ENCODE measurements at places on chromosomes 2 and 18.
A peak's percentile ranks its signal among the peaks of the same experiment; 100 is the strongest.

GRCh38 chr2:190637281-190637734 lies 11.6 kb upstream of the NAB1 start:
- no peak for DNase-seq

GRCh38 chr2:190932514-190932913 lies 51.9 kb downstream of the GLS start:
- DNase-seq, result no peak

- no peak for DNase-seq
Observed at GRCh38 chr2:6793371-6793770, 72.3 kb downstream of the CMPK2 start.

DNA sequence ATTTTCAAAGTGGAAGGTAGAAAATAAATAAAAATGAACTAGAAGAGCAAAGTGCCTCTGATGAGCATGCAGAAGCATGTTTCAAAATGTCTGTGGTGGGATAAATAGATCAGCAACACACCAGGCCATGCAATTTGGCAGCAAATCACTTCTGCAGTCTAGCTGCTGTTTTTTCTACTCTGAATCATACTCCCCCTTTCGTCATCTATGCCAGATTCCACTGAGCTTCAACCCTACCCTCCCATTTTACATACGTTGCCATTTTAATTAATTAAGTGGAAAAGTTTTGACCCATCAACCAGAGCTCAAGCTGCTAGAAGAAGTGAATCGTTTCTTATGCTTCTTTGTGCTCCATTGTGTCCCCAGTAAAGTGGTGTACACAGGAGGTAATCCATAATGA lies 79.3 kb downstream of the NRXN1 start:
- peak; percentile 21 for DNase-seq

GRCh38 chr2:234304950-234305349 lies 191.9 kb downstream of the ARL4C start:
- peak; percentile 55 for DNase-seq

DNA sequence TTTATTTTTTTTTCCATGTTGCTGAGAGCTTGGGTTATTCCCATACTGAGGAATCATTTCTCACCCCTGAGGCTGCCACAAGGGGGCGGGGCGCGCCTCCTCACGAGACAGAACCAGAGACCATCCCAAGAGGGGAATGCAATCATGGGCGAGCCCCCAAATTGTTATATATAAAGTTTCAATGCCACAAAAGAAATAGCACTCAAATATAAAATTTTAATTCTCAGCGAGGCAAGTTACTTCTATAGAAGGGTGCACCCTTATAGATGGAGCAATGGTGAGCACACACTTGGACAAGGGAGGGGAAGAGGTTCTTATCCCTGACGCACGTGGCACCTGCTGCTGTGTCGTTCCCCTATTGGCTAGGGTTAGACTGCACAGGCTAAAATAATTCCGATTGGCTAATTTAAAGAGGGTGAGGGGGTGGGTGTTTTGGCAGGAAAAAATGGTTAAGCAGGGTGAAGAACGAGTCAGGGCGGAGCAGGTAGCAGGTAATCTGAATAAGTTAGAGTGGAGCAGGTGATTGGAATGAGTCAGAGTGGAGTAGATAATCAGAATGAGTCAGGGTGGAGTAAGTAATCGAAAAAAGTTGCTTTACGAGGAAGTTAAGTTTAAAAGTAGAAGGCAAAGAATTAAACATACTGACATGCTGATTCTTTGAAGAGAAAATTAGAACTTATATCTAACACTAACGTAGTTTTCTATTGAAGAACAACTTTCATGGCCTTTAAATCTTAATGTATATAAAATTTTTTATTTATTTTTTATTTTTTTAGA lies 177.5 kb downstream of the MTCL1 start:
- no peak for DNase-seq

DNA sequence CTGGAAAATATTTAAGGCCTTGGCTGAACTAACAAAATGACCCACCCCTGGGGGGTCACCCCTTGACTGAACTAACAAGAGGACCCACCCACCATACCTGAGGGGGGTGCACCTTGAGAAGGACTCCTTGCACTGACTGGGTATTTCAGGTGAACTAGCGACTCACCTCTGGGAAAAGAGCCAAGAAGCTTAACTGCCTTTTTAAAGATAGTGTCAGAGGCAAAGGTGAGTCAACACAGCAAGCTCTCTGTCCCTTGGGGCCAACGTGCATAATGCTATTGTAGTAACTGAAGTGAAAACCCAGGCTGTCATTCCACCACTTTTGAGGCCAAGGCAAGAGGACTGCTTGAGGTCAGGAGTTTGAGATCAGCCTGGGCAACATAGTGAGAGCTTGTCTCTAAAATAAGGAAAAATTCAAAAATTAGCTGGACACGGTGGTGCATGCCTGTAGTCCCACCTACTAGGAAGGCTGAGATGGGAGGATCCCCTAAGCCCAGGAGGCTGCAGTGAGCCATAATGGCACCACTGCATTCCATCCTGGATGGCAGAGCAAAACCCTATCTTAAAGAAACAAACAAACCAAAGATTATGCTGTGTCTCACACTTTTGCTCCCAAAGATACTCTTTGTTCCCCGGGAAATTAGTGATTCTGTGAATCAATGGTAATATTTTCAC lies 36.4 kb upstream of the ZCCHC2 start:
- DNase-seq, result peak; percentile 60

DNA sequence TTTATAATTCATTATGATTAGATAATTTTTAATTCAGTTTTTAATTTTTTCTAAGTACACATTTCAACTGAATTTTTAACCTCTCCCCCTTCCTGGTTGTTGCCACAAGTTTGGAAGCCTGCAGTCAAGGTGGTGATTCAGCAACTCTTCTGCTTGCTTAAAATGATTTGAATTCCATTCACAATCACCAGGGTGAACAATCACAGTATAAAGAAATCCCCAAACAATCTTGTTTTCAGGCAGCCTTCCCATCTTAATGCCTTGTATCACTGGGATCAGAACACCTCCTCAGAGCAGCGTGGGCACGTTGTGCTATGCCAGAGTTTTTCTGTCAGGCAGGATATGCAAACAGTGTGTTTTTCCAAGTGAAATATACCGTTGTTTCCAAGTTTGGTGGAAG lies 46.7 kb upstream of the BARD1 start:
- DNase-seq, result no peak

- DNase-seq, result no peak
Observed at GRCh38 chr2:236685979-236686520, 116.4 kb downstream of the ACKR3 start.

DNA sequence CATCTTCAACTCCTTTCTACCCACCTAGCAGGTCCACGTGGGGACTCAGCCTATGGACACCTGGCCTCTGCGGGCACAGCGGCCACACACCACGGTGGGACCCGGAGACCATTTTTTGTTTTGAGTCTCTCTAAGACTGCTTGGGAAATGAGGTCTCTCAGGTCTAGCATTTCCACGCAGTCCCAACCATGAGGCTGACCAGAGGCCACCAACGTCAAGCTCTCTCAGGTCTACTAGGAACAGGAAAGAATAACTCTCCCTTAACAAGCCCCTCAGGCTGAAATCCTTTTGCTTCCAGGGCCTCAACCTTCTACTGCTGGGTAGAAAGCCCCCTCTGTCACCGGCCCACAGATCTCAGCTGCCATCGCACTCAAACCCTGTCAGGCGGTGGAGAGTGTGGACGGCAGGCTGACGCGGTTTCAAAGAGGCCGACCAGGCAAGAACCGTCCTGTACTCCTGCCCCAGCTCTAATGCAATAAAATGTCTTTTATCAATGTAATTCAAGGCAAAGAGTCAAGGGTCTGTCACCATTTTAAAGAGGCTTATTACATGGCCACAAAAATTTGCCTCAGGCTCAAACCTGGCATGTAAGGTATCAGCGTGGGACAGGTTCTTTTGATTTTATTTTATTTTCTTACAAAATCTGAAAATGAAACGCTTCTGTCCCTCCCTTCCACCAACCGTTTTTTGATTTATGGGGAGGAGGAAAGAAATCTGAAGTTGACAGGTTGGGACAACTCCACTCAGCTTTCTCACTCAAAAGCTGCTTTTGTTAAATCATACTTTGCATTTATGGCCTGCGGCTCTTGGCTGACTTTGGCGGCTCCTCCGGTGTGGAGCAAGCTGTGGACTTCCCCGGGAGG lies 74.0 kb downstream of the BCL11A start:
- no peak for DNase-seq

DNA sequence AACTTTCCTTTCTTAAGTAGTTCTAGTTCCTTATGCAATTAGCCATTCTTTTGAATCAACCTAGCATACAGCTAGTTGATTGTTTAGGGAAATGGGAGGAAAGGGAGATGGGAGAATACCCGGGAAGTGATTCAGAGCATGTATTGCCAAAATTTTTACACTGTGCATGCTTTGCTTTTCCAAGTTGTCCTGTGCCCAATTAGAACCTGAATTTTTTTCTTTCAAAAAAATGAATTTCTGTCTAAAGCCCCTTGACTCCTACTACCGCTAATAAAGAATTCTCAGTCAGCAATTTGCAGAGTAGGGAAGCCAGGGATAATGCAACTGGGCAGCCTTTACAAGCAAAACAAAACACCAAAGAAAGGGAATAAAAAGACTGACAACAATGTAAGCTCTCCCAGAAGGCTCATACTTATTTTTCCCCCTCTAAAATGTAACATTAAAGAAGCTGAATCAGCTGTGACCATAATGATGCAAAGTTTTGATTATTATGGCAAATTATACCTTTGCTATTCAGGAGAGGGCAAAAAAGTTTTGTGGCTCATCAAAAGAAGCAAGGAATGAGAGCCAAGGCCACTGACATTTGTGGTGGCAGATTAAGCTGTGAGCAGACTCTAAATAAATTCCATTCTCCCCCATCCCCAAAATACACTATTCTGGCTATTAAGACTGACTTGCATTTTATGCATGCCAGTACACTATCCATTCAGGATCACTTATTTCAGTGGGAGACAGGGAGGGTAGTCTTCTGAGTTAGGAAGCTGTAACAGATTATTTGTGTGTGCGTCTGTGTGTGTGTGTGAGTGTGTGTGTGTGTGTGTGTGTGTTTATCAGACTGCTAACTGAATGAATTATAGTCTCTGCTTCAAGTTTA lies 174.3 kb downstream of the ERBB4 start:
- DNase-seq, result no peak

DNA sequence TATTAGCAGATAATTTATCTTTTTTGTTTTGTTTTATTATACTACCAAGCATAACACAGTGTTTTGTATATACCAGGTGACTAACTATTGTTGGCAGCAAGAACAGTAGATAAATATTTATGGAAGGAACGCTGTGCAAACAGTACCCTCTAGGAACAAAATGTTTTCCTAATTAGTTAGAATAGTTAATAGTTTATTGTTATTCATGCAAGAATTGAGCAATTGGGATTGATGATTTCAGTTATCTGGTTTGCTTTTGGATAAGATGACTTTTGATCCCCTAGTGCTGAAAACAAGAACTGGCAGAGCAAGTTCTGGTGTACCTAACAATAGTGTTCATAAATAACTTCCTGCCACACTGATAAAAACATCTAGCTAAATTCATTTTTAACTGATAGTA lies 323.3 kb downstream of the TGIF1 start:
- no peak for DNase-seq

DNA sequence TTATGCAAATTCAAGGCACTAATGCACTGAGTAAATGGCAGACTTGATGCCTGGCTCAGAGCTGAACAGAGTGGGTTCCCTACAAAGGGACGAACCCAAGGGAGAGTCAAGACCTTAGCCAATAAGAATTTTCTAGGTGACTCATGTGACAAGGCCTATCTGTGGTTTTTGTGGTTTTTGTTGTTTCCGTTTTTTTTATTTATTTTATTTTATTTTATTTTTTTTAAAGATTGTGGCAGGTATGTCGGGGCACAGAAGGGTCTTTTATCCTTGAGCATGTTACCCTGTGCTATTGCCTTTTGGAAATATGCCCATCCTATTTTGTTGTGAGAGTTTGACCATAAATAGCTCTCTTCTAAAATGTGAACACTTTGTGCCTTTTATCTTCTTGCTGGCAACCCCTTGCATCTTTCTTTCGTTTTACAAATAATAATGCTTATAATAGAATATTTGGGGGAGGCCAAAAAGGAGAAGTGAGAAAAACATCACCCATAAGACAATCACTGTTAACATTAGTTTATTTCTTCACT lies 113.4 kb upstream of the AQP4 start:
- DNase-seq, result peak; percentile 1

- no peak for DNase-seq
Observed at GRCh38 chr18:79460481-79461300, 65.0 kb downstream of the NFATC1 start.

GRCh38 chr2:215409331-215410127 lies 26.3 kb downstream of the FN1 start:
- peak; percentile 25 for DNase-seq

DNA sequence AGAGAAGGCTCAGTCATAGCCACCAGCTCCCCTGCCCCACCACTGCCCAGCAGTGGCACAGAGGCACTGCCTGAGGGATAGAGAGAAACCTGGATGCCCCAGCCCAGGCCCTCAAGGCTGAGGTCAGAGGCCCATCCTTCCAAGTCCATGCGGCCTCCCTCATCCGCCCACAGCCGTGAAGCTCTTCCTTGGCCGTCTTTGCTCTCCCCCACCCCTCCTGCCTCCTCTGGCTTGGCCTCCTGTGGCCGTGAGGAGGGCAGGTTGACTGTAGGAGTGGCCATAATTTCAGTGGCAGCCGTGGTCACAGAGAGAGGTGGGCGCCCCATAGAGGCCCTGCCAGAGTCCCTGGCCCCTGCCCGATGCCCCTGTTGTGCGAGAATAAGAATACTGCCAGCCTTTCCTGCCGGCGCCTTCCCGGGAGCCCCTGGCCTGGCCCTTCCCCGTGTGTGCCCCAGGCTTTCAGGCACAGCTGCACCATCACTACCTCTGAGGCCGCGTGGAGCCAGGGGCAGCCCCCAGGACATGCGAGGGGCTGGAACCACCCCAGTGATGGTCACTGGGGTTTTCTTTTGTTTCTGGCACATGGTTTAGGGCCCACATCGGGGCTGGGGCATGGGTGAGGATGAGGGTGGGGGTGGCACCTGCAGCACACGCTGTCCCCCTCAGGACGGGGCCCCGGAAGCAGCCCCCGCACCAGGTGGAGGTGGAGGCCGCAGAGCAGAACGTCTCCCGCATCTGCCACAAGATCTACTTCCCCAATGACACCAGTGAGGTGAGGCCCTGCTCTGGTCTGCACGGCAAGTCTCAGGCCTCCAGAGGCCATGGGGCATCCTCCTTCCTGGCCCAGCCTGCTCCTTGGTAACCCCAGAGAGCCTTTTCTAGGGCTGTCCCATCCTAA lies 13.1 kb upstream of the GPR17 start:
- no peak for DNase-seq

DNA sequence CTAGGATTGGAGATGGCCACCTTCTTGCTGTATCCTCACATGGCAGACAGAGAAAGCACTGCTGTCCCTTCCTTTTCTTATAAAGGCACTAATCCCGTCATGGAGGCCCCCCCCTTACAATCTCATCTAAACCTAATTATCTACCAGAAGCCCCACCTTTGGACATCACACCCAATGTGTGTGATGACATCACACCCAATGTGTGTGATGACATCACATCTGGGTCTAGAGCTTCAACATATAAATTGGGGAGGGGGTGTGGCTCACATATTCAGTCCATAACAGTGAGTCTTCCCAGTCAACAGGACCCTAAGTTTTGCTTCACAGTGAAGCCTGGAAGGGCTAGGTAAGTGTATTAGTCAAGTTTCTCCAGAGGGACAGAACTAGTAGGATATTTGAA lies 213.1 kb downstream of the NYAP2 start:
- no peak for DNase-seq

GRCh38 chr2:5187283-5187682 lies 504.9 kb upstream of the SOX11 start:
- no peak for DNase-seq

- DNase-seq, result no peak
Observed at GRCh38 chr2:228841475-228841874, 429.6 kb downstream of the PID1 start.
